ENCODE measurements at places on chromosomes 2 and 18.

- no peak for DNase-seq
Observed at GRCh38 chr2:175030380-175031271, 25.4 kb upstream of the CHN1 start.

GRCh38 chr2:47504174-47504810 is 101.3 kb downstream of the MSH2 start:
- no peak for DNase-seq

GRCh38 chr2:219512524-219513216 is 1.6 kb upstream of the ASIC4 start:
- DNase-seq, result no peak

DNA sequence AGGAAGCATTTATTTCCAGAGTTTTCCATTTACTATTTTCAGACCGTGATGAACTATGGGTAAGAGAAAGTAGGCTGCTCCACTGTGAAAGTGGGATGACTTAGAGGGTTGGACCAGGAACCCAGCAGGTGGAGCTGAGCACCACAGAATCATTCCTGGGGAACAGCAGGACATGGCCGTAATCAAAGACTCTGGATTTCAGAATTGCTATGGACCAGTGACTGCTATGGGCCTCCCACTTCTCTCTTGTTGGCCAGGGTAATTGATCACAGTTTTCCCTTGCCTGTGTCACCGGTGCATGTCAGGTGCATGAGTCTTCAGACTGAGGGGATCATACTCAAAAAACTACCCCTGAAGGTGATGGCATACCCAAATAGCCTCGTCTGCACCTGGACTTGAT is 90.6 kb upstream of the GPC1 start:
- no peak for DNase-seq

- DNase-seq, result no peak
Observed at GRCh38 chr2:46876741-46877384, 38.7 kb downstream of the MCFD2 start.

DNA sequence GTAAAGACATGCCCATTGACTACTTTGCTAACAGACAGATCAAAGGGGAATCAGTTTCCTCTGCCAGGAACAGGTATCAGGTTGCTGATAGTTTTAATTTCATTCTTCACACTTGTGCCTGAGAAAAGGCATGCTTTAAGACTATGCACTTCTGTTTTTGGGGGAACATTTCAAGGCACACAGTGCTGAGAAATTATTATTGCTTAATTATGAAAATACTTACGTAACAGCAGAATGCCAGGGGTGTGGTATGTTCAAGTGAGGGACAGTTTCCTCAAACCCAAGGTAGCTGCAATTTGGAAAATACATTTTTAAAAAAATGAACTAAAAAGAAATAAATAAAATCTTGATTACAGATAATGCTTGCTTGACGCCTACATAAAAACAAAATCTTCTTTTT is 1746.1 kb upstream of the PIK3C3 start:
- DNase-seq, result no peak

DNA sequence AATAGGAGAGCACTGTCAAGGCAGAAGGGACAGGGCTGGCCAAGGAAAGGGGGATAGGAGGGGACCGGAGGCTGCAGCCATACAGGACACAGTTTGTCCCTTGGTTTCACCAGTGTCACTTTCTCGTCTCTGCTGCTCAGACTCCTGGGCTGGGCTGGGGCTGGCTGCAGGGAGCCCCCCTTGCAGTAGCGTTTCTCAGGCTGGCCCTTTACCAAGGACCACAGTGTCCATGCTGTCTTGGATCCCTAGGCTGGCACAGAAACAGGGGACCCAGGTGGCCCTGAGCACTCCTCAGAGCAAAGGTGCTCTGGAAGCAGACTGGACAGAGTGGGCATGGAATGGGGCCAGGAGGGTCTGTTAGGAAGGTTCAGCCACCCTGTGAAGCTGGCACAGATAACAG is 34.8 kb downstream of the ATOH8 start:
- no peak for DNase-seq

GRCh38 chr2:151217343-151217742 is 44.3 kb downstream of the RBM43 start:
- no peak for DNase-seq

DNA sequence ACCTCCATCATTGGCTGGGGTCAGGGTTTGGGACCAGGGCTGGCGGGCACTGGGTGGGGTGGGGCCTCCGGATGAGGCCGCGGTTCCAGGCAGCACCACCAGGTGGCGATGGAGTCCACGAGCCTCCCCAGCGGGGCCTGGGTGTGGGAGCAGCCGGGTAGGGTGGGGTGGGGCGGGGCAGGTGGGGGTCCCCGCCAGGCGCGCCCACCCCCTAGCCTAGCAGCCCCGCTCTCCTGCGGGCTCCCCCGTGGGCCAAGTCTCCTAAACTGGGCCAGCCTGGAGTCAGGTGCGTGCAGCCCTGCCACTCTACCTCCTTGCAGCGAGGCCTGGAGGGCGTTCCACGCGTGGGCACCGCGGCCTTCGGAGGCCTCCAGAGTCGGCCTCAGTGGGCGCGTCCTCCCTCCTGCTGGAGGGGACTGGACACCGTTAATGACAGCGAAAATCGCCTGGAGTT is 187.5 kb downstream of the TWIST2 start:
- peak; percentile 64 for DNase-seq

Measured in stimulated activated CD4-positive, alpha-beta T cell treated with anti-CD3 and anti-CD28 coated beads, TNF-alpha, amount 100 ng/mL, for 1 hour (primary cell).